ENCODE measurements at places on chromosomes 16 and 17.

DNA sequence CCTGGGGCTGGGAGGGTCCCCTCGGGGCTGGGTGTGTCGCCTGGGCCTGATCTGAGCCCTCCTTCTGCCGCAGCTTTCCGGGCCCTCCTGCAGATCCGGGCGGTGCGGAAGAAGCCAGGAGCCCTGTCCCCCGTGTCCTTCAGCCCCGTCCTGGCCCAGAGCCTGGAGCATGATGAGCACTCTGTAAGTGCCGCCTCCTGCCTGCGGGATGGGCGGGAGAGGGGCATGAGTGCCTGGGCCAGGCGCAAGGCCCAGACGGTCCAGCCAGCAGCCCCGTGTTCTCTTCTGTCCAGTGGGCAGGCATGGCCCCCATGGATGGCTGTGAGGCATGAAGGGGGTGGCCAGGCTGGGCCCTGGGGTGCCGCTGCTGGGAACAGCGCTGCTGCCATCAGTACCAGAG lies 16.0 kb upstream of the NUDT16L1 start:
- DNase-seq = no peak

- no peak for DNase-seq
These were observed 53.4 kb downstream of the ACTG1 start for GRCh38 chr17:81459224-81459623.

GRCh38 chr16:49608779-49609178 lies 235.2 kb downstream of the C16orf78 start:
- DNase-seq = no peak

DNA sequence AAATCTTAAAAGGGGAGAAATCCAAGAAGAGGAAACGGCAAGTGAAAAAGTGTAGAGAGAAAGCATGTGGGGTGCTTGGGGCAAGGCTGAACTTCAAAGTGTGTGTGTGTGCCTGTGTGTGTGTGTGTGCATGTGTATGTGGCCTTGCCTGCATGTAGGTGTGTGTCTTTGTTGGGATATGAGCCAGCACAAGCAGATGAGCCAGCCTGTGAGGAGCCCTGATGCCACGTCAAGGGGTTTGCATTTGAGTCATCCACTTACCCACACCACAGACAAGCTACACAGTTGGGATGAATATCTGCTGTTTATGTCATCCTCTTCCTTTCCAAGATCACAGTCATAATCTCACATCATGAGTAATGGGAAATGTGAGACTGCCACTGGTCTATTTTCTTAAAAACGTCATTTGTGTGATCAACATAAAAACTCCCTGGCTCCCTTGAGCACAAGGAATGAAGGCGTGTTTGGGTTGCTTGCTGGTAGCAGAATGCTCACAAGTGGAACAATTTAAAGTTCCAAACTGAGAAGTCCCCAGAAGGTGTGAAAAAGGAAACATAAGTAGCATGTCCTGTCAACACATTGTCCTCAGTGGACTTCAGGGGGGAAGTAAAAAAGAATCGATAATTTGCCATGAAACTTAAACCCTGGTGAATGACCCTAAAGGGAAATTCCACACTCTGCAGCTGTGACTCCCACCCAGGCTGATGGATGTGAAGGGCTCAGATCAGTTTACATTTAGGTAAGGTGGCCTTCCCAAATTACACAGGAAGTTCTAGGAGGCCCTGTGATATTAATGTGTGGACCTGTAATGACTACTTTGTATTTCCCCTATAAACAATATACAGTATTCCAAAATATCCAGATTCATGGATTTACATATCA lies 14.7 kb downstream of the KCTD19 start:
- DNase-seq = no peak

- DNase-seq = no peak
These were observed 138.8 kb upstream of the ERCC4 start for GRCh38 chr16:13781169-13781564.

DNA sequence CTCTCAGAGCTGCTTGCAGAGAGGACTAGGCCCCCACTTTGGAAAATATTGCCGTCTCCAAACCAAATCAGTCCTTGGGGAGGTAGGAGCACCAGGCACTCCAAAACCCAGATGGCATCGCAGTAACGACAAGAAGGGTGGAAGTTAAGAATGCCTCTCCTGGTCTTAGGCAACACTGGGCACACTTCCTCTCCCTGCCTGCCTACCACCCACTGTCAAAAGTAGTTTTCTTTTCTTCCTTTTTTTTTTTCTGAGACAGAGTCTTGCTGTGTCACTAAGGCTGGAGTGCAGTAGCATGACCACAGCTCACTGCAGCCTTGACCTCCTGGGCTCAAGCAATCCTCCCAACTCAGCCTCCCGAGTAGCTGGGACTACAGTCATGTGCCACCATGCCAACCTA lies 47.2 kb downstream of the SRL start:
- no peak for DNase-seq

DNA sequence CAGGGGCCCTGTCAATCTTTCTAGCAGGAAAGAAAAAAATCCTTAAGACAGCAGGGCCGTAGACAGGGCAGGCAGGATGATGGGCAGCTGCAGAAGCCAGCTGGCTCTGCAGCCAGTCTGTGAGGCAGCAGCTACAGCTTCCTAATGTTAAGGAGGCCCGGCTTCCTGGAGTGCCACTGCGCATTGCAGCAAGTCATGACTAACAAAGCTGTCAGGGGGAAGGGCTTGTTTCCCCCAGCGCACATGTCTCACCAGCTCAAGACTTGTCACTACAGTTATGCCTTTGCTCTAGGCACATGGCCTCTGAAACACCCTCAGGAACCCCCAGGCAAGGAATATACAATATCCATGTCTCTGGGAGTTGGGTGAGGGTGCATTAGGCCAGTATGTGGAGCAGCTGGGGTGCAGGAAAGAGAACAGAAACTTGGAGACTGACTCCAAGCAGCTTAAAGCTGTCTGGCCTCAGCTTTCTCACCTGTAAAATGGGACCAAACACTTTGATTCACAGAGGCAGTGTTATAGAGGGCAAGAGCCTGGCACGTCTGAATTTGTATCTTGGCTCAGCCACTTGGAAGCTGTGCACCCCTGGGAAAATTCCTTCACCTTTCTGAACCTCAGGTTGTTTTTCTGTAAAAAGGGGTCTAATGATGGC lies 220.0 kb downstream of the HAPSTR1 start:
- DNase-seq = no peak

- no peak for DNase-seq
These were observed 11.3 kb downstream of the NUBP1 start for GRCh38 chr16:10754941-10755340.

GRCh38 chr17:45653616-45654015 lies 130.5 kb upstream of the CRHR1 start:
- DNase-seq = no peak

GRCh38 chr17:42288803-42289610 lies 709 bp downstream of the STAT5A start:
- DNase-seq = no peak

DNA sequence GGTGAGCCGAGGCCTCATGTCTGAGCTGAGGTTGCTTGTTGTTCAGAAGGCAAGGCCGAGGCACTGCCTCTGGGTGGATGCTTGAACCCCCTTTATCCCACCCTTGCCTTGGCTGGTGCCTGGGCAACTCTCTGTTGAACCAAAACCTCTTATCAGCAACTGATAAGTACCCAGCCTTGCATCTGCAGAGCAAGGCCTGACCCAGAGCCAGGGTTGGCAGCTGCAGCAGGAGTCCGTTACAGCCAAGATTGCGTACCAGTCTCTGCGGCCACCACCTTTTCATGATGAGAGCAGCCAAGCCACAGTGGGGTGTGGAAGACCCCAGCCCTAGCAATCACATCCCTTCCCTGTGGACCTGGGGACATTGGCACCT lies 118.3 kb downstream of the RAB11FIP4 start:
- no peak for DNase-seq

DNA sequence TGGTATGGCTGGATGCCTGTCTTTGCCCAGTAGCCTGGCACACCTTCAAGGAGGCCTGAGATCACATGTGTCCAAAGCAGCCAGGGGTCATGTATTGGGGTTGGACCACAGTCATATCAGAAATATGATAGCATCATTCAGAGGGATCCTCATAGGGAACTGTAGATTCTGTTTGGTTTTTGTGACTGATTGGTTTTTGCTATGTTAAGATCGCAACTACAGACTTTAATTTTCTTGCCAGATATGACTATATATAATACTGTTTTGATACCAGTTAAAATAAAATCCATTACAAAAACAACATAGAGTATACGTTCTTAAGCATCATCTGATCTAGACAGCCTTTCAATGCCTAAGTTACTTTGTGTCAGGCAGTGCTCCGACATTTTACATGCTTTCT lies 11.8 kb upstream of the SMPD3 start:
- DNase-seq = no peak

GRCh38 chr17:79911430-79912399 lies 72.5 kb upstream of the CBX4 start:
- DNase-seq = no peak

DNA sequence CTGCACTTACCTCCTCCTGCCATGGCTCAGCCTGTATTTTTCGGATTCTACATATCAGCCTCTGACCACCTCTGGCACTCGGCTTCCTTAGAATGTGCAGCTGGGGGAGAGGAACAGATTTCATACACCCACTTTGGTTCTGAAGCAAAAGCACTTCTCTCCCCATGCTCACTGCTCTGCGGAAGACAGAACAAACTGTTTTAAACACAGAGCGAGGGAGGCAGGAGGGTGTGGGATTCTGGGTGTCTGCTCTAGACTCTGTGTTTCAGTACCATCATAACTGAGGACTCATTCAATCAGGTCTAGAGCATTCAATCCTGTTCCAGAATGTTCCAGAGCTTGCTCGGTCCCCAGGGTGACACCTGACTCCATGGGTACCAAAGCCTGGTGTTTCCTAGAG lies 239.1 kb downstream of the GRIN2A start:
- no peak for DNase-seq

DNA sequence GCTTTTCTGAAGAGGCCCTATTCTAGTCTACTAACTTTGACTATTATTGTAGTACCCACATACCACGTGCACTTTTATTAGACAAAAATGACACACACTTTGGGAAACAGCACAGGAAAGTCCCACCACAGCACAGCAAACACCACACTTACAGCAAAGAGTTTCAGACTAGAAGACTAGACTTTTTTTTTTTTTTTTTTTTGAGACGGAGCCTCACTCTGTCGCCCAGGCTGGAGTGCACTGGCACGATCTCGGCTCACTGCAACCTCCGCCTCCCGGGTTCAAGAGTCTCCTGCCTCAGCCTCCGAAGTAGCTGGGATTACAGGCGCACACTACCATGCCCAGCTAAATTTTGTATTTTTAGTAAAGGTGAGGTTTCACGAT lies 20.1 kb downstream of the YWHAE start:
- no peak for DNase-seq

- no peak for DNase-seq
These were observed 466 bp upstream of the HSF4 start for GRCh38 chr16:67163999-67164558.

- no peak for DNase-seq
These were observed 3.4 kb downstream of the CACNA1H start for GRCh38 chr16:1156055-1156982.

DNA sequence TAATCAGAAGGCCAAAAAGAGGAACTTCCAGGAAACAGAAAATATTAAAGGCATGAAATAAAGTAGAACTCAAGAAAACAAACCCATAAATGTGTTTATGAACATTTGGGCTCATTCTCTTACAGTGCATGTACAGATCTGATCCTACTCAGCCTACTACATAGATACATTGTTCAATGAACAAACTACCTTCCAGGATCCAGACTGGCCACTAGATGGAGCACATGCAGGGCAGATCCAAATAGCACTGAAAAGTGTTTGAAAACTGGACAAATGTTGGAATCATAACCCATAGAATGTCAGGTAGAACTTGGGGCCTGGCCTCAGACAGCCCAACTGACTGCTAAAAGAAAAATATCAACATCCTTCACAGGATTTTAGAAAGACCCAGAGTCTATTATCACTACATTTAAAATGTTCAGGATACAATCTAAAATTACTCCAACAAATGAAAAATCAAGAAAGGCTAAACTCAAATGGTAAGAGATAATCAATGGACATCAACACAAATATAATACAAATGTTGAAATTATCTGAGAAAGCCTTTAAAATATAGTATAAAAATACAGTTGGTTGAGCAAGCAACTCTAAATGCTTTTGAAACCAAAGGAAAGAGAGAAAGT lies 122.4 kb upstream of the NUDT7 start:
- no peak for DNase-seq

DNA sequence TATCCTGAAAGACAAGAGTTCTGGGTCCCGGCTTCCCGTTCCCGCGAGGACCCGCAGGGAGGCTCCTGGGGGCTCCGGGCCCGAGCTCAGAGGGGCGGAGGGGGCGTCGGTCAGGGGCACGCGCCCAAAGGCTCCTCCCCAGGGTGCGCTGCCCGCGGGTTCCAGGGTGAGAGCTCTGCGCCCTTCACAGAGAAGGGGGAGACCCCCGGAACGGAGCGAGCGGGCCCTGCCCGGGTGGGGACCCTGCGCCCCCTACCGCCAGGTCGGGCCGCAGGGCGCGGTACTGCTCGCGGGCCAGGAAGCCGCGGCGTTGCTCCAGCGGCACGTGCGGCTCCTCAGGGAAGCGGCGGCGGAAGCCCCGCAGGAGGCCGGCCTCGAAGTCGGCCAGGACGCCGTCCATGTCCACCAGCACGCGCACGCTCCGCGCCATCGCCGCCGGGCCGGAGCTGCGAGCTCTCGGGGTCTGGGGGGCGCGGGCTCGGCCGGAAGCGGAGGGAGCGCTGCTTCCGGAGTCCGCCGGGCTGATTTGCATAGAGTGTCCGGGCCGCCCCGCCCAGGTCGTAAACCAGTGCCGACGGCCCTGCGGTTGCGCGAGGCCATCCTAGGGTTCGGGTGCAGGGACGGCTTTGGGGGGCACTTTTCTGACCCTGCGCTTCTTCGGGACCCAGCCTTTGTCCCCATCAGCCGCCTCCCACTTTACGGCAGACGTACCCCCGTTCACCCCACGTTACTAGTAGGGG lies at the start of gene NT5C:
Gene NT5C (minus strand): TSS at position 465 of the 740 bp plus-strand sequence. CDS start 35 bp downstream, at position 430.
- peak; percentile 78 for DNase-seq

DNA sequence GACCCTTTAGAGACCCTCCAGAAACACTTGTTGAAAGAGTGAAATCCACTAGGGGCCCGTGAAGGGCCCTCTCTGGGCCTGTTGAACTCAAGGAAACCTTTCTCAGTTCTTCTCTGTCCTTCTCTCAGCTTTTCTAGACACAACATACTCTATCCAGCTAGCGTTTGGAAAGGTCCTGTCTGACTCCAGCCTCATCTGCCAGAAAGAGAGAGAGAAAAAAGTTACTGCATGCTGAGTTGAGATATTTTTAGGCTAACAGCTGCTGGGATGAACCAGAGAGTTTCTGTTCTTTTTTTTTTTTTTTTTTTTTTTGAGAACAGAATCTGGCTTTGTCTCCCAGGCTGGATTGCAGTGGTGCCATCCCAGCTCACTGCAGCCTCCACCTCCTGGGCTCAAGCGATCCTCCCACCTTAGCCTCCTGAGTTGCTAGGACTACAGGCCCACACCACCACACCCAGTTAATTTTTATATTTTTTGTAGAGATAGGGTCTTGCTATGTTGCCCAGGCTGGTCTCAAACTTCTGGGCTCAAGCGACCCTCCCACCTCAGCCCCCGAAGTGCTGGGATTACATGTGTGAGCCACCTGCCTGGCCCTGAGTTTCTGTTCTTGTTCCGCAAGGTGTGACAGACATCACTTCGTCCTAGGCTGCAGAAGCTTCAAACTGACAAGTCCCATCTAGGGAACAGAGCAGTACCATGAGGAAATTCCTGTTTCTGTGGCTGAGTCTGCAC lies 14.9 kb upstream of the TEX2 start:
- DNase-seq = no peak

- no peak for DNase-seq
These were observed 25.8 kb downstream of the LLGL2 start for GRCh38 chr17:75551266-75551665.

GRCh38 chr17:30927756-30928155 lies 6.0 kb downstream of the ADAP2 start:
- DNase-seq = no peak

- no peak for DNase-seq
These were observed 3.0 kb downstream of the CORO1A start for GRCh38 chr16:30186444-30186781.
